Lower leg skin (tissue), 4 donors: ENCODE measurements at places on chromosomes 5 and 9. TPM values are rescaled to one million over a fixed set of nuclear protein-coding genes. Genes with fewer than 3 reads are reported as not detected.

Gene PCDHGC3
- 80.8 TPM for total RNA-seq

Gene DUSP1
- total RNA-seq = 1,588 TPM

Gene ARID3C
- not detected for total RNA-seq

Gene PLPP6
- total RNA-seq = 15.4 TPM

Gene MVB12B
- total RNA-seq = 8.6 TPM

Gene ALDH1A1
- 8.8 TPM for total RNA-seq

Gene GDA
- not detected for total RNA-seq

Gene CCNI2
- total RNA-seq = not detected

Gene DRD1
- 0.15 TPM for total RNA-seq

Gene ENHO
- 7.6 TPM for total RNA-seq

Gene F12
- total RNA-seq = 14.5 TPM

Gene DBH
- not detected for total RNA-seq

Gene FAM163B
- total RNA-seq = not detected

Gene CER1
- not detected for total RNA-seq

Gene PCDHA11
- not detected for total RNA-seq

Gene KIF24
- 0.64 TPM for total RNA-seq

Gene SLC36A2
- total RNA-seq = 1.5 TPM

Gene TTLL11
- total RNA-seq = 9.7 TPM

Gene SFXN1
- total RNA-seq = 15.3 TPM

Gene SLC6A3
- total RNA-seq = not detected

Gene IFNB1
- total RNA-seq = not detected

Gene PIP5KL1
- total RNA-seq = 4.1 TPM

Gene IRX2
- total RNA-seq = 45.9 TPM

Gene SNCB
- total RNA-seq = not detected

Gene SOHLH1
- total RNA-seq = 0.71 TPM

Gene ERMP1
- total RNA-seq = 24.6 TPM

Gene RAD23B
- total RNA-seq = 114 TPM

Gene MCC
- total RNA-seq = 57.7 TPM

Gene ECM2
- total RNA-seq = 10.1 TPM

Gene TAF11L2
- not detected for total RNA-seq

Gene PCDHA6
- total RNA-seq = 0.49 TPM

Gene LOX
- total RNA-seq = 7.6 TPM

Gene TMOD1
- total RNA-seq = 3.7 TPM

Gene CCDC192
- total RNA-seq = not detected

Gene NUDT2
- total RNA-seq = 18.1 TPM

Gene SCGB3A2
- not detected for total RNA-seq

Gene AGXT2
- not detected for total RNA-seq

Gene TXNDC8
- not detected for total RNA-seq

Gene MXD3
- 19.8 TPM for total RNA-seq

Gene PRRT1B
- not detected for total RNA-seq

Gene CACNA1B
- total RNA-seq = not detected

Gene DDX4
- not detected for total RNA-seq

Gene TEX48
- not detected for total RNA-seq

Gene GPX3
- 695 TPM for total RNA-seq

Gene SNCAIP
- 13.0 TPM for total RNA-seq

Gene LVRN
- 3.0 TPM for total RNA-seq

Gene SPATA31A6
- total RNA-seq = not detected

Gene ZDHHC11
- total RNA-seq = 3.4 TPM

Gene ACOT12
- total RNA-seq = not detected

Gene PCDHAC1
- not detected for total RNA-seq
